Midbrain (tissue), 1 donor: ENCODE measurements at places on chromosomes 3 and 15.

DNA sequence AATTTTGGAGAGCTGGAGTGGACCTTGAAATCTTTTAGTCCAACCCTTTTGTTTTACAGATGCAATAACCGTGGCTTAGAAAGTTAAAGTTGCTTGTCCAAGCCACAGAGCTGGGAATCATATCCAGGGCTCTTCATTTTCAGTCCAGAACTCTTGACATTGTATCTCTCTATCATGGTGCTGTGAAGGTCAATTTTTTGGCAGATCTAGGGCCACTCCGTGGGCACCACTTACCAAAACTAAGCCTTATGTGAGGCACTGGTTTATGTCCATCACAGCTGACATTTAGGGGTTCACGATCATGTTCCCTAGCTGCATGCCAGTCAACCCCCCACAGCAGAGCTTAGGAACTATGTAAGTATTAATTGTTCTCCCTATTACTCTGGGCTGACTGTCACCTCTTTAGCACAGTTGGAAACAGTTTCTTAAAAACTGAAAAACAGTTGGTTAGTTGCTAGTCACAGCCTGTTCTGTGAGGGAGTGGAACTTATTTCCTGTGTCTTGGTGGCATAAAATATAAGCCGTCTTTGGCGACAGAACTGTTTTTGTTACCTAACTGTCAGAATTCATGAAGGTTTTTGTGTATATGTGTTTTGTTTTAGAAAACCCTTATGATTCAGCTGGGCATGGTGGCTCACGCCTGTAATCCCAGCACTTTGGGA, 189.6 kb upstream of the UMPS start:
- no peak for DNase-seq

DNA sequence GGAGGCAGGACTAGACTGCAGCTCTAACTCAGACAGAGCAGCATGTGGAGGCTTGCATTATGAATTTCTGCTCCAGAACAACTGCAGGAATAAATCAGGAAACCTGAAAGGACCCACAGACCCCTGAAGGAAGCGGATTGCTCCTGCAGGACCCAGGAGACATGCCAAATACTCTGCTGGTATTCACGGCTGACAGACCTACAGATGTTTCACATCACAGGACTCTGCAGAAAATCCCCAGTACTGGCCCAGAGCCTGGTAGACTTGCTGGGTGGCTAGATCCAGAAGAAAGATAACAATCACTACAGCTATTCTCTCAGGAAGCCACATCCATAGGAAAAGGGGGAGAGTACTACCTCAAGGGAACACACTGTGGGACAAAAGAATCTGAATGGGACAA, 942.1 kb downstream of the AGBL1 start:
- no peak for DNase-seq

- DNase-seq, result no peak
Measured at GRCh38 chr15:39951561-39951960, 17.6 kb downstream of the EIF2AK4 start.

GRCh38 chr3:10283638-10284037, 9.1 kb downstream of the GHRL start:
- DNase-seq, result no peak

- DNase-seq, result no peak
Measured at GRCh38 chr3:188769831-188770230, 401.9 kb upstream of the TPRG1 start.

- DNase-seq, result no peak
Measured at GRCh38 chr3:145737952-145738351, 423.0 kb downstream of the PLOD2 start.

DNA sequence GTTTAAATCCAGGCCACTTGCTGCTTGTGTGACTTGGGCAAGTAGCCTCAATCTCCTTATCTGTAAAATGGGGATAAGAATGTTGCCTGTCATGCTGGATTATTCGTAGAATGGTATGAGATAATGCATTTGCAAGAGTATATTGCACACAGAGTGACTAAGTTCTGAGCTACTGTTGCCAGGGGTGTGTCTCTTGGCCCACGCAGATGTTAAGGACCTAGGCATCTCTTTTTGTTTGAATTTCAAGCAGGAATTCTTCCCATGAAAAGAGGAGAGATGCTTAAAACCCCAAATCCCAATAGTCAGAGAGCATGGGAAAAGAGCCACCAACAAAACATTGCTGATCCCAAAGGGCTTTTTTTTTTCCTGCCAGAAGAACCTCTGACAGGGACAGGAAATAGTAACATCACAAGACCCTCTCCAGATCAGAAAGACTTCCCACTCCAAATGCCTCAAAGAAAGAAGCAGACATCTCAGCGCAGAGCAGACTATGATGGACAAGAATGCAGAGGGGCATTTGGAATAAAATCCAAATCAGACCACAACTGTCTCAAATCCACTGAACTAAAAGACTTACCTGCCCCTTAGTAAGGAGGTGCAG, 90.5 kb downstream of the MRPL46 start:
- DNase-seq, result no peak

GRCh38 chr3:23474580-23475357, 271.6 kb downstream of the UBE2E2 start:
- no peak for DNase-seq

- DNase-seq, result no peak
Measured at GRCh38 chr3:175861916-175862315, 1002.8 kb downstream of the NAALADL2 start.

- no peak for DNase-seq
Measured at GRCh38 chr3:172875039-172875438, 124.5 kb downstream of the ECT2 start.

DNA sequence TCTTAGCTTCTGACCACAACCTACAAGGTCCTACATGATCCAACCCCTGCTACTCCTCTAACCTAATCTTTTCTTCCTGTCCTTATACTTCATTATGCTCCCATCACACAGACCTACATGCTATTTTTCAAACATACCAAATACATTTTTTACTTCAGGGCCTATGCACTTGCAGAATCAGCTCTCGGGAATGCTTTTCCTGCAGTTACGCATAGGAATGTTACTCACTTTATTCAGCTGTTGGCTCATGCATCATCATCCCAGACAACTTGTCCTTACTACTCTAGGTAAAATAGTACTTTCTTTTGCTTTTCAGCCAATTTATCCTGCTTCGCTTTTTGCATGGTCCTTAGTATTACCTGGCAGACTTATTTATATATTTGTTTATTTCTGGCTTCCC, 105.6 kb downstream of the OXSM start:
- no peak for DNase-seq

DNA sequence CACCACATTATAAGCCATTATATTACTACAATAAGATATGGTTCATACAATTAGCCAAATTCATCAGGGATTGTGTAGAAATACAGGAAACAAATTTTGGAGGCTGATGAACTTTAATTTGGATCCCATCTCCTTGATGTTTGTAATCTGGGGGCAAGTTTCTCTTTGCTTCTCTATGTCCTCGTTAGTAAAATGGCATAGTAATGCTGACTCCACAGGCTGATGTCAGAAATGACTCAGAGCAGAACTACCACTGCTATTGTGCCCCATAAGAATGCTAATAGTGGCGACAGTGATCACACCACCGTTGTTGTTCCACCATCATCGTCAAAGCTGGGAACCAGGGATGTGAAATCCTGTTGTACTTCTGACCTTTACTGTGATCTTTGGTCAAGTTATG, 722.3 kb upstream of the LMCD1 start:
- DNase-seq, result no peak

DNA sequence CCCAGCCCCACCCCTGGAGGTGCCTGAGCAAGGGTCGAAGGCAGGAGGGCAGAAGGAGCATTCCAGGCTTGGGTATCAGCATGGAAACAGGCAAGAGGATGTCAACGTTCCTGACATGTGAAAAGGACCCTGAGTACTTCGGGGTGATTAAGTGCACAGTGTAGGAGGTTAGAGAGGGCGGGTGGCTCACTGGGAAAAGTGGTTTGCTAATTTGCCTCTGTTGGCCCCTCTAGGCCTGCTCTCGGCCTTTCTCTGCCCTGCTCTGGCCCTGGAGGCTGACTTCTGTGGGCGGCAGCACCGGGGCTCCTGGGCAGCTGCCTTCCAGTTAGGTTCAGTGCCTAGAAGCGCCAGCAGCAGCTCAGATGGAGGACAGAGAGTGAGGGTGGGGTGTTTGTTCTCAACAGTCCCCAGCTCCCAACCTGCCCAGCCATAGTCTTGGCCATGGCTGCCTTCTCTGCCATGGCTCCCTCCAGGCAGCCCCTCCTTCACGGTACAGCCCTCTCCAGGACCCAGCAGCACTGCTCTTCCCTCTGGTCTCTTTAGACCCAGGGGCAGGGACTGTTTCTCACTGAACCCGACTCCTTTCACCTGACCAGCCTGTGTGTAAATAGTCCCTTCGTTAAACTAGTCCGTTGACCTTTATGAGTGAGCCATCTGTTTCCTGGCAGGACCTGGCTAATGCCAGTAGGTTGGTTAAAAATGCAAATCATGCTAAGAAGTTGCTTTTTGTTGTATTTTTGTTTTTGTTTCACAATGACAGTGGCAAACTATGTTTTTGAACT, 107.1 kb upstream of the TPM1 start:
- no peak for DNase-seq

- no peak for DNase-seq
Measured at GRCh38 chr3:130341388-130341787, 4.1 kb upstream of the COL6A5 start.

GRCh38 chr15:78425643-78426042, 12.4 kb upstream of the IREB2 start:
- DNase-seq, result no peak

DNA sequence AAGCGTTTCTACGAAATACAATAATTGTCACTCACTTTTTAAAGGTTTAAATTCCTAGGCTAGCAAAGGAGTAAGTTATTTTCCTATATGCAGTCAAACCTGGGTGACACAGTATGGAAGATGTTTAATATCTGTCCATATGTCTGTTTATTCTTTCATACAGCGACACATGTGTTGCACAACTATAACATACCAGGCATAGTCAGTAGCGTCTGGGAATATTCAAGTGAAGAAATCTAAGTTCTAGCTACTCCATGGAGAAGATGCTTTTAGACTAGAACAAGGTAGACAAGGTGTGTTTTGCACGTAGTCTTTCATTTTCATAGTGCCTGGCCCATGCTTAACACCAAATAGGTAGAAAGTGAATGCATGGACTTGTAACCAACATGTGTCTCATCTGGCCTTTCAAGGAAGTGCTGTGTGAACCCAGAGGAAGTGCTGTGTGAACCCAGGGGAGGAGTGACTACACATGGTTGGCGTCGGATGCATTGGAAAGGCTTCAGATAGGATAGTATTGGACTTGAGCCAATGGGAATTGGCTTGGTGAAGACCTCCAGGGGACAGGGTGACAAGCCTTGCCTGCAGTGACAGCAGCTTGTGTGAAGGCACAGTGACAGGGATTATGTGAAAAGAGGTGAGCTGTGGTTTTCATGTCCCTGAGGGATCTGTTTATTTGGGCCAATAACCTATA, 267.0 kb downstream of the PTPRG start:
- no peak for DNase-seq
